ENCODE measurements at places on chromosomes 11 and 22.

- DNase-seq = no peak
These were observed 234.8 kb downstream of the GRIK4 start for GRCh38 chr11:120746376-120746775.

DNA sequence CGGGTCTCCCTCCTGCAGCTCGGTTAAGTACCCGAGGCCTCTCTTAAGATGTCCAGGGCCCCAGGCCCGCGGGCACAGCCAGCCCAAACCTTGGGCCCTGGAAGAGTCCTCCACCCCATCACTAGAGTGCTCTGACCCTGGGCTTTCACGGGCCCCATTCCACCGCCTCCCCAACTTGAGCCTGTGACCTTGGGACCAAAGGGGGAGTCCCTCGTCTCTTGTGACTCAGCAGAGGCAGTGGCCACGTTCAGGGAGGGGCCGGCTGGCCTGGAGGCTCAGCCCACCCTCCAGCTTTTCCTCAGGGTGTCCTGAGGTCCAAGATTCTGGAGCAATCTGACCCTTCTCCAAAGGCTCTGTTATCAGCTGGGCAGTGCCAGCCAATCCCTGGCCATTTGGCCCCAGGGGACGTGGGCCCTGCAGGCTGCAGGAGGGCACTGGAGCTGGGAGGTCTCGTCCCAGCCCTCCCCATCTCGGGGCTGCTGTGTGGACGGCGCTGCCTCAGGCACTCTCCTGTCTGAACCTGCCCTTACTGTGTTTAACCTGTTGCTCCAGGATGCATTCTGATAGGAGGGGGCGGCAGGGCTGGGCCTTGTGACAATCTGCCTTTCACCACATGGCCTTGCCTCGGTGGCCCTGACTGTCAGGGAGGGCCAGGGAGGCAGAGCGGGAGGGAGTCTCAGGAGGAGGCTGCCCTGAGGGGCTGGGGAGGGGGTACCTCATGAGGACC, 25.0 kb downstream of the FADS3 start:
- no peak for DNase-seq

DNA sequence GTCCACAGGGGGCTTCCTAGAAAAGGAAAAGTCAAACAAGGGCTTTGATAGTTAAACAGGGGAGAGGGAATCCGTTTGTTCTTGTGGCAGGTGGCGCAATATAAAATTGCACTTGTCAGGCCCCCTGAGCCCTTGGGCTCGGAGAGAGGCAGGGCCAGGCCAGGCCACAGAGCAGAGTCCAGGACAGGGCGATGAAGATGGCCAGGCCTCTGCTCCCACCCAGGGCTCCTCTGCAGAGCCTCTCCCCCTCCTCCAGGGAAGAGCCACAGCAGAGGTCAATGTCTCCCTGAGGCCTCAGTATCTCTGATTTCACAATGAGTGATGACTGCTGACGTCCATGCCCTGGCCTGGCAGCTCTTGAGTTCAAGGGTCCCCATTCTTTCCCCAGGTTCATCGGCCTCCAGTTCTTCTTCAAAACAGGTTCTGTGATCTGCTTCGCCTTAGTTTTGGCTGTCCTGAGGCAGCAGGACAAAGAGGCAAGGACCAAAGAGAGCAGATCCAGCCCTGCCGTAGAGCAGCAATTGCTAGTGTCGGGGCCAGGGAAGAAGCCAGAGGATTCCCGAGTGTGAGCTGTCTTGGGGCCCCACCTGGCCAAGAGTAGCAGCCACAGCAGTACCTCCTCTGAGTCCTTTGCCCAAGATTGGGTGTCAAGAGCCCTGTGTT, 36.4 kb upstream of the TPBGL start:
- no peak for DNase-seq

- DNase-seq = no peak
These were observed 1191.3 kb upstream of the TENM4 start for GRCh38 chr11:80632156-80632555.

DNA sequence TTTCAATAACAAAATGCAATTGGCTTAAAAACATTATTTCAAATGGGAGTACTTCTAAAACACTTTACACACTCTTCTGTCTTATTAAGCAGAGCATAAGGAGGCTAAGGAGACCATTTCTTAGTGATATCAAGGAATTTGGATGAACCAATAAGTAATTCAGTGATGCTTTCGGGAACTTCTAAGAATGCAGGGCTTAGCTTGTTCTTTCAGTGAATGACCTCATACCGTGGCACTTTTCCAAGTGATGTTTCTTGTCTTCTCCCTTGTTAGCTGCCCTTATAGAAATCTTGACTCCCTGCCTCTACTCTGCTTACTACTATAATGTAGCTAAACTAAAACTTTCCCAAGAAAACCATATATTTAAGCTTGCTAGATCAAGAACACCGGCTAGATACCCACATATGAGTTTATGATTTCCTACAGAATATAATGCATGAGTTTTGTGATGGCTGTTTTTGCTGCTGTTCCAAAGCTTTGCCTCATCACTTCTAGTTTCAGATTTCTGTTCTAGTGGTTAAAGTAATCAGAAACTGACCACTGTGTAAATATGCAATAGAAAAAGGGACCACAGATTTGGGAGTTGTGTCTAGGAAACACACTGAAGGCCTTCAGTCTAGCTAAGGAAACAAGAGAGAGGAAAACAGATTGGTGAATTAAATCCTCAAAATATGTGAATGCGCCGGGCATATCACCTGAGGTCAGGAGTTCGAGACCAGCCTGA, 37.5 kb upstream of the STK33 start:
- DNase-seq = peak; percentile 73

GRCh38 chr11:11513422-11513821, 108.4 kb downstream of the GALNT18 start:
- DNase-seq = no peak

DNA sequence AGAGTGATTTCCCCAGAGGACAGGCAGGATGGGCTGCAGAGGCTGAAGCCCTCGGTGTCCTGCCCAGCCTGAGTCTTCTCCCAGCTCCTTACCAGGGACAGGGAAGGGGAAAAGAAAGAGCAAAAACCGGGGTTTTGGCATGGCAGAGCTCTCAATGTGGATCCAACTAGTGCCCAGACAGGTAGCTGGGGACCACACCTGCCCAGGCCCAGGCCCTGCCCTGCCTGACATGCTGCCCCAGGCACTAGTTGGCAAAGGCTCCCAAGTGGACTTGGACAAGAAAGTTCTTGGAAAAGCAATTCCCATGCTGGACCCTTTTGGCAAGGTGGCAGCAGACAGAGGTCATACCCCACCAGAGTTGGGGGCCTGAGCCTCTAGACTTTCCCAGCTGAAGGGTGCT, 31.1 kb downstream of the NECTIN1 start:
- no peak for DNase-seq

GRCh38 chr11:98455500-98456307, 565.0 kb upstream of the CNTN5 start:
- no peak for DNase-seq

DNA sequence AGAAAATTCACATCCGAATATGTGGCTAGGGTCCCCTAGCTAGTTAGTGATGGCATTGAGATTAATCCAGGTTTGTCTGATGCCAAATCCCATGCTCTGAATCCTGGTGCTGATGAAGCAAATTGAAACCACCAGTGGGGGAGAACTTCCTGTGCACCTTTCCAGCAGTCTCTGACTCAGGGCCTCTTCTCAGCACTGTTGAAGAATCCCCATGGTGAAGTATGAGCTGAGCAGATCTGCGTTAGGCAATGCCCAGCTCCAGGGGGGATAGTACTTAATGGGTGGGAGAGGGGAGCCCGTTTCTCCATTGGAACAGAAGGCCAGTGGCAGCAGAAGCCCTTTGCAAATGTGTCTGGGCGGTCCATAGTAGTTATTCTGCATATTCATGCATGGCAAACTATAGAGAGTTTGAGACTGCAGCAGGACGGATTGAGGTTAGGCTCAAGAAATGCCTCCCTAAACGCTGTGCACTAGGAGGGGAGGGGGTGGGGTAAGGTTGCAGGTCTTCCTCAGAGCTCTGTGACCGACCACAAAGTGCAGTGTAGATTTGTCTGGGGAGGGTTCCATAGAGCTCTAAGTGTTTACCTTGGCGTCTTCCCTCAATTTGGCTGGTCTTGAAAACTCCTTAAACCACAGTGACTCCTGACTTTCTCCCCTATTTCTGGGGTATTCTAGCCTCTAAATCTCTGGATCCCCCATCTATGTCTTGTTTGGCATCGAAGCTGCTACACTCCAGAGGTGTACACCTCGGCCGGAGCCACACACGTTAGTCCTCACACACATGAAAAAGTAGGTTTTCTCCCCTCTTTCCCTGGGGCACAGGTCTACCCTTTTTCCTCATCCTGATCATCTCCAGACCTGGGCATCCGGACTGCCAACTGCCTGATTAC, 4.8 kb downstream of the POU2F3 start:
- no peak for DNase-seq

- DNase-seq = no peak
These were observed 6.2 kb upstream of the BLID start for GRCh38 chr11:122122179-122122578.

DNA sequence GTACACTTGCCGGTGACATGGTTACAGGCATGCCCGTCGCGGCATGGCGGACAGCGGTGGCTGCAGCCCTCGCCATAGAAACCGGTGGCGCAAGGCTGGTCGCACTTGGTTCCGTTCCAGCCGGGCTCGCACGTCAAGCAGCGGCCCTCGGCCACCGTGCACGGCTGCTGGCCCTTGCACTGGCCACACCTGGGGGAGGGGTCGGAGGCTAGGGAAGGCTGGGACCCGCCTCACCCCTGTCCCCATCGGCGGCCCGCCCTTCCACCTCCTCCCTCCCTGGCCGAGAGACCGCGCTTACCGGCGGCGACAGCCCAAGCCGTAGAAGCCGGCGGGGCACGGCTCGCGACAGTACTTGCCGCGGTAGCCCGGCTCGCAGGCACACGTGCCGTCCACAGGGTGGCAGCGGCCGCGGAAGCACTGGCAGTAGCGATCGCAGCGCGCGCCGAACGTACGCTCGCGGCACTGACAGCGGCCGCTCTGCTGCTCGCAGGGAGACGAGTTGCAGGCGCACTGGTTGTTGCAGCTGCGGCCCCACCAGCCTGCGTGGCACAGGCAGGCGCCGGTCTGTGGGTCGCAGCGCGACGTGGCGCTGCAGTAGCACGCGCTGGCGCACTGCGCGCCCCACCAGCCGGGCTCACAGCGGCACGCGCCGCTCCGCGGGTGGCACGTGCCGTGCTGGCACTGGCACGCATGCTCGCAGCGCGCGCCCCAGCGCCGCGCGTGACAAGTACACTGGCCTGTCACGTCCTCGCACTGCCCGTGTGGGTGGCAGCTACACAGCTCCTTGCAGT, 6.7 kb downstream of the SCARF2 start:
- DNase-seq = peak; percentile 61

GRCh38 chr11:95736809-95737208, 52.8 kb downstream of the FAM76B start:
- no peak for DNase-seq

DNA sequence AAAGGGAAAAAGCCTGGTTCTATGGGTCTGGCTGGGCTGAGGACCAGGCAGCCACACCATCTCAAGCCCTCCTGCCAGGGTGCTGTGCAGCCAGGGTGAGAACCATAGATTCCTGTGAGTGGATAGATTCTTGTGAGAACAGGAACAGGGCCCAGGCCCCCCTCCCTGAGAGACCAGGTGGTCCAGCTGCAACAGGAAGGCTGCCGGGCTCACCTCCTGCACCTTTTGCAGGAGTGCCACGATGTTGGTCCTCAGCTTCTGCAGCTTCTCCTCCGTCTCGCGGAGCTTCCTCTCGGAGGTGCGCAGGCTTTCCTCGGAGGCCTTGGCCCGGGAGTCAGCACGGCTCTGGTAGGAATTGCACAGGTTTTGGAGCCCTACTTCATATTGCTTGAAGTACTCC, 40.8 kb downstream of the MORC2 start:
- DNase-seq = no peak

GRCh38 chr22:44116755-44117684, 63.7 kb upstream of the PARVG start:
- no peak for DNase-seq

DNA sequence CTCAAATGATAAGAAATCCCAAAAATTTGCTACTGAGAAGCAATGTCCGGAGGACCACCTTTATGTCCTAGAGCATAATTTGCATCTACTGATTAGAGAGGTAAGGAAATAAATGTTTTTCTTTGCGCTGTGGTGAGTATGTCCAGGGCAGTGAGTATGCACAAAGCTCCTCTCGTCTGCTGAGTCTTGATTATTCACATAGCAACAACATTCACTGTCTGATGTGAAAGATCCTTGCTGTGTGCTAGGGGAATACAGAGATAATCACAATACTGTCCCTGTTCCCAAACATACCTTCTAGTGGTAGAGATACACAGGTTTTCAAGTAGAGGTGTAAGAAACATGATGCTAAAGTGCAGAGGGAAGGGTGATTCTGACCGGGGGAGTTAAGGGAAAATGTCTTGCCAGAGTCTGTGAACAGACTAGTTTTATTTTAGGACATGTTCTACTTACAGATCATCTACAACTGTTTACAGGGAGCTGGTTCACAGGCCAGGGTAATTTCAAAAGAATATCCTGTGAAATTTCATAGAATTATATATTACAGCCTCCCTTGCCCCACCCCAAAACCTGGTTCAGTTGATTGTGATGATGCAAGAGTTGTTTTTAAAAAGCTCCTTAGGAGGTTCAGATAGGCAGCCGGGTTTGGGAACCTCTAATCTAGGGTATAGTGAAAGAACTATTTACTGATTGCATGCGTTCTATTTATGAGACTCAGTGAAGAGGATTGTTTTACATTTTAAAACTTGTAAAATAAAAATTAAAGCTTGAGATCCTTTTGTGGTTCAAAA, 12.6 kb downstream of the MED17 start:
- no peak for DNase-seq

GRCh38 chr22:26770624-26771023, 113.2 kb downstream of the MIAT start:
- no peak for DNase-seq

GRCh38 chr11:108775324-108775723, 110.5 kb downstream of the DDX10 start:
- no peak for DNase-seq

GRCh38 chr11:104547996-104548661, 350.1 kb downstream of the CASP12 start:
- DNase-seq = no peak

- DNase-seq = no peak
These were observed 24.6 kb upstream of the PRR5 start for GRCh38 chr22:44677353-44677840.

DNA sequence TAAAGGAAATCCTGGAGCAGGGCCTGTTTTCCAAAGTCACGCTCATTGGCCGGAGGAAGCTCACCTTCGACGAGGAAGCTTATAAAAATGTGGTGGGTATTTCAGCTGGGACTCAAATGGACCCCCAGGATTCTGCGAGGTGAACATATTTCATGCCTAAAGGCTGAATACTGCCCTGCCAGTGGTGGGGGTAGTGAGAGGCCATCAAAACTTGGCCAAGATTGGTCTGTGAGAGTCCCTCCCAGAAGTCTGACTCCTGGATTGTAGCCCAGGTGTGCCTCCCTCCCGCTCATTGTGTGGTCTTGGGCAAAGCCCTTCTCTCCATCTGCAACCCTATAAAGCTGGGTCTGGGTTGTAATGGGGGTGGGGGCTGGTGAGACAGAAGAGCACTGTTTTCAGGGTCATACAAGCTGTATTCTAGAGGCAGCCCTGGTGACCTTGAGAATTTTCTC, 853 bp downstream of the HTATIP2 start:
- DNase-seq = no peak

GRCh38 chr11:112229746-112230433, 3.7 kb downstream of the PTS start:
- no peak for DNase-seq
